LNCaP clone FGC (cell line): ENCODE measurements at places on chromosomes 16 and 17.

- DNase-seq: no peak
Observed at GRCh38 chr16:7372095-7372494, 39.5 kb downstream of the RBFOX1 start.

GRCh38 chr16:75703306-75703705, 2.0 kb upstream of the DUXB start:
- DNase-seq: no peak

- no peak for DNase-seq
Observed at GRCh38 chr17:57133486-57133885, 48.4 kb downstream of the AKAP1 start.

GRCh38 chr16:2983706-2984136, 3.5 kb upstream of the PKMYT1 start:
- DNase-seq: no peak

- no peak for DNase-seq
Observed at GRCh38 chr17:57326764-57327163, 70.4 kb downstream of the MSI2 start.

DNA sequence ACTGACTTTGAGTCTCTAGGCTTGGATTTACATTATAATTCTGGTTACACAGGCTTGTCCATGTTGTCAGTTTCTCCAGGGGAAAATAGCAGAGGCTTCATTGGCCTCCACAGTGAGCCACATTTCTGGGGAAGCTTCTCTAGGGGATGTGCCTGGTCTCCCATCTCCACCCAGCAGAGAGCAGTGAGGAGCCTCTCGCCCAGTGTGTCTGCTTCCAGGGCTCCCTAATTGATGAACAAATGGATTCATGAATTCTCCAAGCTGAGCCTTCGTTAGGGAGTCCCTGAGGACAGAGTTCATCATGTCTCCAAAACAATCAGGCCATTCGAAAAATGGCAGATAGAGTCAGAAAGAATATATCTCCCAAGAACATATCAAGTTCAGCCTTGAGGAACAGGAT, 162.4 kb upstream of the TOX3 start:
- no peak for DNase-seq

DNA sequence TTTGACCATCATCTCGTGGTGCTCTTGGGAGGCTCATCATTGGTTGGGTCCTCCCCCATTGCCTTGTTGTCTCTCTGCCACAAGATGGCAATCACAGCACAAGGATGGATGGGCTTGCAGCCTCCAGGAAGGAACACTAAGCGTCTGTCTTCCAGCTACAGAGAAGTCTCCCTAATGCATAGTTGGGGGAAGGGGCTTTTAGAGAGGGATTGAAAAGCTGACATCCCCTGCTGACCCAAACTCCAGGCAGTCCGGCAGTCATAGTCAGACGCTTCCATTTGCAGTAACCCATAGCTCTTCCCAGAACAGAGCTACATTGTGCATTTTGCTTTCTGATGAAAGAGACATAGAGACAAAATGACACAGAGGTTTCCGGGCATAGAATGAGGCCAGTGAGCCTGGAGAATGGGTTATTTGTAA, 111.4 kb downstream of the UTP18 start:
- DNase-seq: peak; percentile 25

DNA sequence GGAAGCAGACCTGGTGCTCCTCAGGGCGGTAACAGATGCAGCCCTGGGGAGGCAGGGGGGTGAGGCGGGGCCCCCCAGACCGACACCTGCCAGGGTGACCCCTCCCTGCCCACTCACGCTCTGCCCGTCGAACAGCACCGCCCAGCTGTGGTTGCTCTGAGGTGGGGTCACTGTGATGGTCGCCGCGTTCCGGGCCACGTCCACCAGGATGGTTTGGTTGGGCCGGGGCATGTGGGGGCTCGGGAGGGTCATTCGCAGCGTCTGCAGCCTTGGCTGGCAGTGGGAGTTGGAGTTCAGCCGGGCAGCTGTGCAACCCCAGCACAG, 692 bp downstream of the BRICD5 start:
- DNase-seq: no peak

DNA sequence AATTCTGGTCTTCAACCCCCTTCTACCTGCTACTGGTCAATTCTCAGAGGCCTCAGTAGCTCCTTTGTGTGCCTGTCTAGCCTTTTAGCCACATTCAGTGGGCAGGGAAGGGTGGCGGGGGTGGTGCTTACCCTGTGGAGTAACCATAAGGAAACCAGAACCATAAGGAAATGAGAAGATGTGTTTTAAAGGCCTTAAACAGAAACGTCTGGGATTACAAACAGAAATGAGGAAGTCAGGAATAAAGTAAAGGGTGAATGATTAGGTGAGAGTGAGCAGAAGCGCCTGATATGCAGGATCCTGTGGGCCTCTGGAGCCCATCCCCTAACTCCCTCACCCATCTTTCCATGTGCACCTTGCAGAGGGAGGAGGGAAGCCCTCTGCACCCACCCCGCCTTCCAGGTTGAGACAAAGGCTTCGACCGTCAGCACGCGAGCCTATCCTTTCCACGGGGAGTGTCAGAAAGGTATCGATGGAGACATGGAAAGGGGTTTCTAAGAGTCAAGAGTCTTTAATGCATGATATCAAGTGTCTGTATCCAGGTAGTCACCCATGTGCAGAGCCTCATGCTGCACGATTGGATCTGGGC, 20.4 kb downstream of the KIAA0513 start:
- no peak for DNase-seq

- peak; percentile 48 for DNase-seq
Observed at GRCh38 chr17:51322390-51323029, 62.2 kb downstream of the UTP18 start.

DNA sequence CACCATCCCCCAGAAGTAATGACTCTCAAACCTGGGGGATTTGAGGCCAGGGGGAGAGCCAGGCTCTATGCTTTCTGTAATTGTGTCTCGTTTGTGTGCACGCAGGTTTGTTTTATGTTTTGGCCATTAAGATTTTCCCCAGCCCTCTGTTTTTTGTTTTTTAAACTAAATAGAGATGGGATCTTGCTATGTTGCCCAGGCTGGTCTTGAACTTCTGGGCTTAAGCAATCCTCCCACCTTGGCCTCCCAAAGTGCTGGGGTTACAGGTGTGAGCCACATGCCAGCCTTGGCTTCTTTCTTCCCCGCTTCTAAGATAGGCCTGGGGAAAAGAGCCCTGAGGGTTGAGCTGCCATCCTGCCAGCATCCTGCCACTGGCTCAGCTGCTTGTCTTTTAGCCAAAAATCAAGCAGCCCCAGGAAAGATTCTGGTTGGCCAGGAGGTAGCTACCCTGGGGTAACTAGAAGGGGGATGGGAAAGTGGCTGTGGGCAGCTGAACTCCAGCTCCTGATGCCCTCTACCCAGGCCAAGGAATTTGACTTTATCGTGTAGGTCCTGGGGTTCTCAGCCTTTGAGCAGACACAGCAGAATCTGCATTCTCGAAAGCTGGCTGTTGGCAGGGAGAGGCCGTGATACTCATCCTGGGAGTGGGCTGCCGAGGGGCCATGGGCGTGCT, 18.4 kb downstream of the KDM8 start:
- DNase-seq: no peak

DNA sequence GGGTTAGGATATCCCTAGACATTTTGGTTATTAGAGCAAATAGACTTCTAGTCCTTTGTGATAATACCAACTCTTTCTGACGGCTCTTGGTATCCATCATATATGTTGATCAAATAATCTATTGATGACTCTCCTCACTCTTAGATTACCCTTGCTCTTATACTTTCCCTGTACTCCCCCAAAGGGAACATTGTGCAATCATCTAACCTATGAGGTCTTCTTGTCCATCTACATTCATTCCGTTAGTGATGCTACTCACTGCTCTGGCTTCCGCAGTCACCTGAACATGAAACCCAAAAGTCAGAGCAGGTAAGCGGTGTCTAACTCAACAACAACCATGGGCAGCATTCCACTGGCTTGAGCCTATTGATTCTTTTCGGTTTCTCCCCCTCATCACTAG, 223.7 kb upstream of the SALL1 start:
- no peak for DNase-seq

DNA sequence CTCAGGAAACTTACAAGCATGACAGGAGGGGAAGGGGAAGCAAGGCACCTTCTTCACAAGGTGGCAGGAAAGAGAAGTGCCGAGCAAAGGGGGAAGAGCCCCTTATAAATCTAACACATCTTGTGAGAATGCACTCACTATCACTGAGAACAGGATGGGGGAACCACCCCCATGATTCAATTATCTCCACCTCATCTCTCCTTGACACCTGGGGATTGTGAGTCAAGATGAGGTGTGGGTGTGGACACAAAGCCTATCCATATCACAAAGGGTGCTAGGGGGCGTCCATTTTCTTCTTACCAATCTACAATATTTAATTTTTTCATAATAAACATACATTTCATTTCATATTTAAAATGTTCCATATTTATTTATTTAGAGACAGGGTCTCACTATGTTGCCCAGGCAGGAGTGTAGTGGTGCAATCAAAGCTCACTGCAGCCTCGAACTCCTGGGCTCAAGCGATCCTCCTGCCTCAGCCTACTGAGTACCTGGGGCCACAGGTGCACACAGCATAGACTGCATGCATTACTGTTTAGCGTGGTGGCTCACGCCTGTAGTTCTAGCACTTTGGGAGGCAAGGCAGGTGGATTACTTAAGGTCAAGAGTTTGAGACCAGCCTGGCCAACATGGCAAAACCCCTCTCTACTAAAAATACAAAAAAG, 26.5 kb upstream of the FAAP100 start:
- no peak for DNase-seq

GRCh38 chr17:14044702-14045101, 24.6 kb upstream of the COX10 start:
- DNase-seq: no peak

- peak; percentile 22 for DNase-seq
Observed at GRCh38 chr17:51764387-51764971, 394.0 kb downstream of the CA10 start.

DNA sequence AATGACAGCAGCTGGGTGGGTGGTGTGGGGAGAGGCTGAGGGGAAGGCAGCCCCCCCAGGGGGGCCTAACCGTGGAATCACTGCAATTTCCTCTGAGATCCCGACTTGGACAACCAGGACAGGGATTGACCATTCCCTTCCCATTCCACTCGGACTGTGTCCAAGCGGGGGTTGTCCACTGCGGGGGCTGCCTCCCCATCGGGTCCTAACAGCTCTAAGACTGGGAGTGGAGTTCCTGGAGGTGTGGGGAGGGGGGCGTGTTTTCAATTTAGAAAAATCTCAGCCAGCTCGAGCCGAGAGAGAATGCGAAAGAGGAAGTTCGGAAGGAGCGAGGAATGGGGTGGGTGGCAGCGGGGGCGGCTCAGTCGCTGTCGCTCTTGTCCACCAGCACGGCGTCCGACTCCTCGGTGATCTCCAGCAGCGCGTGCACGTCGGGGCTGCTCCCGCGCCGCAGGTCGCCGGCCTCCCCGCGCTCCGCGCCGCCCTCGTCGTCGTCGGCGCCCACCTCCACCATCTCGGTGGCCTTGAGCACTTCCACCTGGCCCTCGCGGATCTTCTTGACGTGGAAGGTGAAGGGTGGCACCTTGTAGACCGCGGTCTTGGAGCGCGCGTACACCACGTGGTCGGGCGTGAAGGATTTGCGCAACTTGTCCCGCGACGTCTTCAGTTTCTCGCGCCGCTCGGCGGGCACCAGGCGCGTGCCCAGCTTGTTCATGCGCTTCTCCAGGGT, 16.2 kb upstream of the STAT3 start:
- DNase-seq: no peak

DNA sequence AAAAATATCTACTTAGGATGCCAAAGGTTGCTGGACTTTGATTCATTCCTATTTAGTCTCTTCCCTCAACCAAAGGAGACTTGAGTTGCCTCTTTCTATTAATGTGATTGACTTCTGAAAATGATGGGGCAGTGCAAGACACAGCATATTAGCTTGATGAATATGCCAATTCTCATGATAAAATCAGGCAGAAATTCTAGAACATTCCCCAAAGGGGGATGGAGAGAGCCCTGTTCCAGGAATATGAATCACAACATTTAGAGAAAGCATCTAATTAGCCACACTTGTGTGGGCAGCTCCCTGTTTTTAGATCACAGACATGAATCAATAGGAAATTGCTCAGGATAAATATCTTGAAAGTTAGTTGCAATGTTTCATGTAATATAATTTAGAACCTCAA, 584.0 kb upstream of the CDH8 start:
- no peak for DNase-seq
